Aorta (tissue), 5 donors: ENCODE measurements at places on chromosomes 1 and 21. TPM values are rescaled to one million over a fixed set of nuclear protein-coding genes. Genes with fewer than 3 reads are reported as not detected.

The TEX38 gene
- not detected for polyA plus RNA-seq

The NGF gene
- polyA plus RNA-seq, result 39.7 TPM

The ANKRD34A gene
- polyA plus RNA-seq, result 1.9 TPM

The DNAI4 gene
- 2.9 TPM for polyA plus RNA-seq

The OR10R2 gene
- not detected for polyA plus RNA-seq

The CD1B gene
- polyA plus RNA-seq, result not detected

The FMO1 gene
- not detected for polyA plus RNA-seq
